Endothelial cell (in vitro differentiated cells): ENCODE measurements at places on chromosomes 11 and 22. TPM values are rescaled to one million over a fixed set of nuclear protein-coding genes. Genes with fewer than 3 reads are reported as not detected.

GRCh38 chr22:19385221-19385906, 46.2 kb downstream of the HIRA start:
- no peak for DNase-seq

- no peak for DNase-seq
These were observed 111.5 kb upstream of the ZBED5 start for GRCh38 chr11:10969387-10969786.

Gene CLCF1
- total RNA-seq: 12.6 TPM

DNA sequence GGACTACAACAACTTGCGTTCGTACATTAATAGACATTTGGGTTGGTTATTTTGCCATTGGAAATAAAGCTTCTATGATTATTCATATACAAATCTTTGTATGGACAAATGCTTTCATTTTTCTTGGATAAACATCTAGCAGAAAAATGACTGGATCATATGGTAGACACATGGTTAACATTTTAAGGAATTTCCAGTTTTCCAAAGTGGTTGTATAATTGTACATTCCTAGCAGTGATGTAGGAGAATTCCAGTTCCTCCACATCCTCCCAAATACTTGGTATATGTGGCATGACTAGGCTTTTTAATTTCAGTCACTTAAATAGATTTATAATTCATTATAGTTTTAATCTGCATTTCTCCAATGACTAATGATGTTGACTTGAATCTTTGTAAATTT, 246.2 kb upstream of the NCAM1 start:
- no peak for DNase-seq

GRCh38 chr22:21445437-21446127, 21.6 kb upstream of the TMEM191C start:
- peak; percentile 1 for DNase-seq

DNA sequence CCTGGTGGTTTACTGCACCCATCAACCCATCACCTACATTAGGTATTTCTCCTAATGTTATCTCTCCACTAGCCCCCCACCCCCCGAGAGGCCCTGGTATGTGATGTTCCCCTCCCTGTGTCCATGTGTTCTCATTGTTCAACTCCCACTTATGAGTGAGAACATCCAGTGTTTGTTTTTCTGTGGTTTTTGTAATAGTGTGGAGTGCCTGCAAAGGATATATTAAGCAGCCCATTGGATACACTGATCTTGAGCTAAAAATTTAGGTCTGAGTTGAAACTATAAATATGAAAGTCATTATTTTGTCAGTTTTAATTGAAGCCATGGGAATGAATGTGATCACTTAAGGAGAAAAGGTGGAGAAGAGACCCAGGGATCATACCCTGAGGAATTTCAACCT, 23.0 kb downstream of the MRPL48 start:
- DNase-seq: no peak

Gene SAA4
- not detected for total RNA-seq

DNA sequence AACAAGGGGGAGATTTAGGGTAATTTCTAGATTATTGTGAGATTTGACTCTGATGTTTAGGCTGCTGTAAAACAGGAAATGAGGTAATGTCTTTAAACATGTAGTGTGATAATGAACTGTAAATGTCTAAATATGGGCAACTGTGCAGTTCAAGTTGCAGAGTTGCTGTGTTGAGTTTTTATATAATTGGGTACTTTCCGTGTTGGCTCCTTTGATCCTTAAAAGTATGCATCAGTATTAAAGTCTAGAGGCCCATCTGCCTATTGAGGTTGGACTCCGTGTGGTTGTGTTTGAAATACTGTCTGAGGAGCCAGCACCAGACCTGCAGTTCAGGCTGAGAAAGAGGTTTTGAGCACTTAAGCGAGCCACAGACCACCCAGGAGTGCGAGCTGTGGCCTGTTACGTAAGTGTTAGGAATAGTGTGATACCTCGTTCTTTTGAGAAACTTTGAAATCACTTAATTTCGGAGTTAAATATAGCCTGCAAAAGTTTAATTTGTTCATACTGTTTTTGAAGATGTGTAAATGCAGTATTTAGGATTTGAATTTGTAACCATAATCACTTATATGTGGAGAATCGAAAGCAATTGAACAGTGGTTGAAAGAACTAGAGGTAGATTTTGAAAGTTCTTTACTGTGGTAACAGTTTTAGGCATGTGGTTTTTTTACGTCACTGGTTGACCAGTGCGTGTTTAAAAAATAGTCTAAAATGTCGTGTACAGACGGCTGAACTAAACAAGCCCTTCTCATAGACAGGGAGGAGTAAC, 9.0 kb downstream of the FAM118A start:
- DNase-seq: no peak

Gene CD3E
- total RNA-seq: not detected

DNA sequence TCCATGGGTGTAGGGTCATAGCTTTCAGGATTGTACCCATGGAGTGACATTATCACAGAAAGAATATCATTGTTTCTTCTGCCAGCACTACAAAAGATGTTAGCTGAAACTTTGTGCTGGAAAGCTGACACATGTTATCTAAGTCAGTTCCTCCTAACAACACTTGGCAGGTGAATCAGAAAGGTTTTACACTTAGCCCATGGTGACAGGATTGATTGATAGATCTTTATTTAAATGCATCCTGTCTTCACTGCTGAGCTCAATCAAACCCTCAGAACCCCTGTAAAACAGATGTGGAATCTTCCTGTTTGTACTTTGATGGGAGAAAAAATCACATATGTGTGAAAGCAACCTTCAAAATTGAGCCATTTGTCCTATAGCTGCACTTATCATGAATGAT, 811.5 kb upstream of the ANO3 start:
- no peak for DNase-seq
